Smooth muscle cell of bladder (primary cell): ENCODE measurements at places on chromosomes 13 and 19. TPM values are rescaled to one million over a fixed set of nuclear protein-coding genes. Genes with fewer than 3 reads are reported as not detected.

Gene KLK11
- not detected in 2 replicates for total RNA-seq

Gene MCEMP1
- not detected in 2 replicates for total RNA-seq

Gene CDX2
- total RNA-seq = under 0.01 TPM in 1 of 2 replicates, not detected in the other

Gene HNRNPM
- 35.3 and 39.4 TPM in 2 replicates for total RNA-seq

Gene SPTBN4
- total RNA-seq = 1.6 and 1.8 TPM in 2 replicates

Gene KLK8
- total RNA-seq = not detected in 2 replicates

Gene PGLYRP1
- not detected in 2 replicates for total RNA-seq

Gene ZNF471
- 3.3 and 4.7 TPM in 2 replicates for total RNA-seq

Gene PODNL1
- 2.1 and 3.1 TPM in 2 replicates for total RNA-seq

Gene SYNGR4
- total RNA-seq = not detected in 2 replicates

Gene POLR1D
- 70.8 and 74.5 TPM in 2 replicates for total RNA-seq

Gene LMTK3
- total RNA-seq = 0.09 and 0.14 TPM in 2 replicates

Gene CYP4F11
- not detected in 2 replicates for total RNA-seq

Gene KPNA3
- total RNA-seq = 23.3 and 28.4 TPM in 2 replicates

Gene LHB
- total RNA-seq = not detected in 2 replicates

Gene KLK3
- total RNA-seq = not detected in 2 replicates

Gene PET100
- 34.2 and 39.3 TPM in 2 replicates for total RNA-seq

Gene C19orf44
- 2.0 TPM in 2 replicates for total RNA-seq

Gene WDR88
- total RNA-seq = not detected in 2 replicates

Gene KIRREL2
- not detected in 2 replicates for total RNA-seq

Gene IL12RB1
- total RNA-seq = 0.14 and 0.18 TPM in 2 replicates

Gene CLIP3
- total RNA-seq = 7.8 and 11.9 TPM in 2 replicates

Gene LILRA1
- not detected in 2 replicates for total RNA-seq

Gene GRIN2D
- total RNA-seq = 0.18 and 0.28 TPM in 2 replicates

Gene GPR4
- not detected in 2 replicates for total RNA-seq

Gene YJU2
- 10.7 and 11.9 TPM in 2 replicates for total RNA-seq

Gene CBY2
- not detected in 2 replicates for total RNA-seq

Gene OR10H2
- total RNA-seq = not detected in 2 replicates

Gene FGF21
- total RNA-seq = 0.14 and 0.28 TPM in 2 replicates

Gene LIG1
- total RNA-seq = 5.4 and 6.8 TPM in 2 replicates

Gene ZNF69
- total RNA-seq = 3.4 and 3.6 TPM in 2 replicates

Gene KIR3DL1
- total RNA-seq = not detected in 2 replicates

Gene FGF14
- total RNA-seq = 0.14 and 1.4 TPM in 2 replicates

Gene MADCAM1
- 0.14 and 0.28 TPM in 2 replicates for total RNA-seq
